DND-41 (cell line): ENCODE measurements at places on chromosomes 1 and 21.

DNA sequence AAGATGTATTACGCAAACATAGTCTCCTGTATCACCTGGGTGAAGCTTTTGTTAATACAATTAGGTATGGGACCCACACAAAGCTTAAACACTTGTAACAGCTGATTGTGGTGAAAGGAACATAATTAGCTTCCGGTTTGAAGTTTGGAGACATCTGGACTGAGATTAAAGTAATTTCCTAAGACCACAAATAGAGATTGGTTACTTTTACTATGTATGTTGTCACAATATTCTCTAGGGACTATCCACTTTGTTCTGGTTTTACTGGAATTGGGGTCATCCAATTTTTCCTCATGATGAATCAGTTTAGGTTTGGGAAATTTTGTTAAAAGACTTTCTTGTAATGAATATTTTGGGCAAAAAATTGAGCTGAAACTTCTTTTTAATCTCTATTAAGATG is 71.8 kb upstream of the SAMSN1 start:
- no peak for DNase-seq

DNA sequence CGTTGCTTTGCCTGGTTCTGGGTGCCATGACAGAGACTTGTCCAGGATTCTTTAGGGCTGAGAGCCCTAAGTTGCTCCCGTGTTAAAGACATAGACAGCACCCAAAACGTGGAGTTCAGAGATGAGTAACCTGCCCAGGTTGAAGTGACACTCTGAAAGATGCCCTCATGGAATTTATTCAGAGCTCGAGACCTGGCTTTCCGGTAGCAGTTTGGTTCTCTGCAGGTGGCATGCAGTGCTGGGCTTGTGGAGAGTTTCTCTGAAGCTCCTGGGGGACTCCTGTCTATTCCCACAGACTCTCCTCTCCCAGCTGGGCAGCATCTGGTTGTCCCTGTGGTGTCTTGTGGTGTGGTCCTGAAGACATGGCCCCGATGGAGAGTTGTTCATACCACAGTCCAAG is 241.0 kb downstream of the RHOU start:
- DNase-seq, result no peak

GRCh38 chr1:154453574-154454352 is 48.3 kb upstream of the TDRD10 start:
- no peak for DNase-seq

- no peak for DNase-seq
Measured at GRCh38 chr1:14103878-14104430, 404.0 kb downstream of the PRDM2 start.

DNA sequence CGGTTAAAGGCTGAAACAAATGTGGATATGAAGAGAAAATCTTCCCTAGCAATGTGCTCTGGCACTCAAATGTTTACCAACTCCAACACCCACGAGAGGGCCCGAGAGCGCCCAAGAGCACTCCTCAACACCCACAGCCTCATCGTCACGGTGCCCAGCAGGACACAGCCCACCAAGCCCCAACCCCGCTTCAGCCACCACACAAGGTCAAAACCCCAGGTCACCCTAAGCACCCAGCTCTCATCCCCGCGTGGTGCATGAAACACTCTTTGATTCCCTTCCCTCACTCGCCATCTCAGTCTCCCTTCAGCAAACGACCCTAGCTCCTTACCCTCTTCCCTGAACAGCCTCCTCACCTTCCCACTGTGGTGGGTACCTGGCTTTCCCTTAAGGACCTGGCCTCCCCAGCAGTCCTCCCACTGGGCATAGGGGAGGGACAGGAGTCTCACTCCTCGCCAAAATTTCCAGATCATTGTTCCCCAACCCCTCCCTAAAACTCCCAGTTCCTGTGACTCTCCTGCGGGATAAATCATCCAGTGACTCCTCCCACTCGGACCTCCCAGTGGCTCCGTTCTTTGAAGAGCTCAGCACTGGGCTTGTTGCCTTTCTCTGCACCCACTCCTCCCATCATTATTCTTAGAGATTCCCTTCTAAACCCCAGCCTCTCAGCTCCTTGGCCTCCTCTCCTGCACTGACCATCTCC is 170.4 kb upstream of the SYT6 start:
- DNase-seq, result no peak

- no peak for DNase-seq
Measured at GRCh38 chr1:217540321-217540720, 90.6 kb downstream of the GPATCH2 start.

DNA sequence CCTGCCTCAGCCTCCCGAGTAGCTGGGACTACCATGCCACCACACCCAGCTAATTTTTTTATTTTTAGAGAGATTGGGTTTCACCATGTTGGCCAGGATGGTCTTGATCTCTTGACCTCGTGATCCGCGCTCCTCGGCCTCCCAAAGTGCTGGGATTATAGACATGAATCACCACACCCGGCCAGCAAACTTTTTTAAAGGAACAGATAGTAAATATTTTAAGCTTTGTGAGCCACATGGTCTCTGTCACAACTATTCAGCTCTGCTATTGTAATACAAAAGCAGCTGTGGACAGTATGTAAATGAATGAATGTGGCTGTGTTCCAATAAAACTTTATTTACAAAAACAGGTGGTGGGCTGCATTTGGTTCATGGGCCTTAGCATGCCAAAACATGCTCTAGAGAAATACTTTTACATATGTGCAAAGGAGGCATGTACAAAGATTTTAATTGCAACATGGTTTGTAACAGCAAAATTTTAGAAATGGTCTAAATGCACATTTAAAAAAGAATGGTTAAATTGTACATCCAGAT is 47.0 kb downstream of the CDCP2 start:
- DNase-seq, result no peak

DNA sequence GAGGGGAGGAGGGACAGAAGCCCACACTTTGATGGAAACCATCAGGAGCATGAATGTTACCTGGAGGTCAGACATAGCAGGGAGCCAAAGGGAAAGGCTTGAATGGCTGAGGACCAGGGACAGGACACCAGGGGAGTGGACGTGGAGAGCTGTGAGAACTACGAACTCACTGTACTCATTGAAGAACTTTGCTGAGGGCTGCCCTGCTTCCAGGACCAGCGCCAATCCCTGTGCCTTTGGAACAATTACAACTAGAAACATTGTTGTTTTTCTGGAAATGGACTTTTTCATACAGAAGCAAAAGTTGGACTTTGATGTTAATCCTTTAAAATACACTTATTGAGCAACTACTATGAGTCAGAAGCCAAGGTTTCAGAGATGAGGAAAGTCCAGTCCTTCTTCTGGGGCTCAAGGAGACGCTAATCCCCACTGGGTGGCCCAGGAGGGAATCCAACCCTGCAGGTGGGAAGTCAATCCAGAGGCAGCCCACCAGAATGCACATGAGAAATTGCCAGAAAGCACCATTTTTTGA is 12.9 kb downstream of the TSPAN2 start:
- DNase-seq, result no peak

GRCh38 chr1:8663090-8663802 is 154.2 kb downstream of the RERE start:
- no peak for DNase-seq

DNA sequence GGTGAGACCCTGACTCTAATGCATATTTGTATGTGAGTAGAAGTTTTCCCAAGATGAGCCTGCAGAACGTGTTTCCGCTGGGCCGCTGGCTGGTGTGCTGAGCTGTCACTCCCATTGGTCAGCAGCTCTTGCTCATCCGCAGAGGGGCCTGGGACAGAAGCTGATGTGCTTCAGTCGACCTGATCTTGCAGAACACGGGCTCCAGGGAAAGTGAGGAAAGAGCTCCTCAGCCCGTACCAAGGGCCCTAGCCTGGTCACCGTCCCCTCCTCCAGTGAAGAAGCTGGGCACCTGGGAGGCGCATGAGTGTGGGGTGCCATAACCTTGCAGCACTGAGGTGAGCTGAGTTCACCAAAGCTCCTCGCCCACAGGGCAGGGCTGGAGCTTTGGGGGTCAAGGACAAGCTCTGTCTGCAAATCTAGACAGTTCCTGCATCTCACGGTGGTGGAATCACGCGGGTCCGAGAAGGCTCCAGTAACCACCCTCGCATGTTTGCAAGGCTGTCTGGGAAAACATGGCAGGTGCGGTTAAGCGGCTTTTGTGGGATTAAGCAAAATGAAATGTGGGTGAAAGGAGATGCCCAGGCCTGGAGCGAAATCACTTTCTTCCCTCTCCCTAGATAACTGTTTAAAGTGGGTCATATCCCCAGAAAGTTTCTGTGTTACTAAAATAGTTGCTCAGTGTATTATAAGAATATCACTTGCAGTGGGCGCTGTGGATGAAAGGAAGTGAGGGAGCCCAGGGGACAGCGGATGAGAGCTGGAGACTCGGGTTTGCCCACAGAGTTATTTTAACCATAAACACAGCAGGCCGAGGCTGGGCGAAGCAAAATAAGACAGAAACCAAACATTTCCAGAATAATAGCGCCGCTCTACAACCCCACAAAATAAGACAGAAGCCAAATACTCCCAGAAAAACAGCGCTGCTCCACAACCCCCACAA is 33.1 kb upstream of the LRRC3 start:
- DNase-seq, result no peak

GRCh38 chr1:111729271-111729921 is 9.8 kb downstream of the INKA2 start:
- no peak for DNase-seq

- no peak for DNase-seq
Measured at GRCh38 chr21:36909423-36909822, 57.0 kb downstream of the HLCS start.

DNA sequence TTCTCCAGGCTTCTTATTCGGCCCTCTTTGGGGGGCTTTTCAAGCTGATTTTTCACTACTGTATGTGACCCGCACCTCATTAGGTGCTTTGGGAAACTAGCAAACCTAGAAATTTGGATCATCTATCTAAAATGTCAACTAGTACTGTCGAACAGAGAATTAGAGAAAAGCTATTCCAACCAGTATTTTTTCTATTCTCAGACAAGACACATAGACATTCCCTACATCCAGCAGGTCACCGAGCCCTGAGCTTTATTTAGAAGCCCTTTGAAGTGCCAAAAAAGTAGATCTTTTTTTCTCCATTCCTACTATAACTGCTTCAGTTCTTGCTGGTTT is 310 bp upstream of the SSR2 start:
- DNase-seq, result no peak

DNA sequence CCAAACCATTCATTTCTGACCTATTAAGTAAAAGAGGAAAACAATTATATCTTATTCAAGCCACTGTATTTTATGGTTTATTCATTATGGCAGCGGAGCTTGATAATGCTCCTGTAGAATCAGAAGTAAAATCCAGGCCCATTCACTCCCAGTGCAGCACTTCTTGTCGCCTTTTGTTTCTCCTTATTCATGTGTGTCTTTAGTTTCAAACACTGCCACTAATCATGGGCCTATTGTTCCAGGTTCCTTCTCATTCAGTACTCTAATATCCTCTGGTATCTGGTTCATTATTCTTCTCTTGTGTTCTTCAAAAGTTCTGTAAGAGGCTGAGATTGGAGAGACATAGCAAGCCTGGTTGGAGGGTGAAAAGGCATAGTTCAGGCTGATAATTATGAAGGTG is 218.3 kb downstream of the LRRIQ3 start:
- no peak for DNase-seq

- no peak for DNase-seq
Measured at GRCh38 chr1:101965341-101965740, 31.4 kb downstream of the OLFM3 start.

- DNase-seq, result no peak
Measured at GRCh38 chr1:39368045-39368444, 123.4 kb upstream of the BMP8A start.

DNA sequence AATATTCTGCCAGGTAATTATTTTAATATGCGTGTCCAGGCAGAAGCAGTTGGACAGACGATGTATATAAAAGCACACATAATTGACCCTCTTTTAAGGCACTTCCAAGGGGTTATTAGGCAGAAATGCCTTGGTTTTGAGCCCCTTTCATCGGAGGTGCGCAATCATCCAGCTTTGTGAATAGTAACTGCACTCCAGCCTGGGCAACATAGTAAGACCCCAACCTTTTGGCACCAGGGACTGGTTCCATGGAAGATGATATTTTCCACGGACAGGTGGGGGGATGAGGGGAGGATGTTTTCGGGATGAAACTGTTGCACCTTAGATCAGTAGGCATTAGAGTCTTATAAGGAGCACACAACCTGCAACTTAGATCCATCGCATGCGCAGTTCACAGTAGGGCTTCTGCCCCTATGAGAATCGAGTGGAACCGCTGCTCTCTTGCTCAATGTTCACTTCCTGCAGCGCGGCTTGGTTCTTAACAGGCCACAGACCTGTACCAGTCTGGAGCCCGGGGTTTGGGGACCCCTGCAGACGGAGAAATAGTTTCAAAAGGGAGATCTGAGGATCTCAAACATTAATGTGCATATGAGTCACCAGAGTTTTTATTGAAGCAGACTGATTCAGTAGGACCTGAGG is 1.8 kb upstream of the MCOLN2 start:
- no peak for DNase-seq

- no peak for DNase-seq
Measured at GRCh38 chr1:116453481-116453880, 80.4 kb downstream of the ATP1A1 start.

DNA sequence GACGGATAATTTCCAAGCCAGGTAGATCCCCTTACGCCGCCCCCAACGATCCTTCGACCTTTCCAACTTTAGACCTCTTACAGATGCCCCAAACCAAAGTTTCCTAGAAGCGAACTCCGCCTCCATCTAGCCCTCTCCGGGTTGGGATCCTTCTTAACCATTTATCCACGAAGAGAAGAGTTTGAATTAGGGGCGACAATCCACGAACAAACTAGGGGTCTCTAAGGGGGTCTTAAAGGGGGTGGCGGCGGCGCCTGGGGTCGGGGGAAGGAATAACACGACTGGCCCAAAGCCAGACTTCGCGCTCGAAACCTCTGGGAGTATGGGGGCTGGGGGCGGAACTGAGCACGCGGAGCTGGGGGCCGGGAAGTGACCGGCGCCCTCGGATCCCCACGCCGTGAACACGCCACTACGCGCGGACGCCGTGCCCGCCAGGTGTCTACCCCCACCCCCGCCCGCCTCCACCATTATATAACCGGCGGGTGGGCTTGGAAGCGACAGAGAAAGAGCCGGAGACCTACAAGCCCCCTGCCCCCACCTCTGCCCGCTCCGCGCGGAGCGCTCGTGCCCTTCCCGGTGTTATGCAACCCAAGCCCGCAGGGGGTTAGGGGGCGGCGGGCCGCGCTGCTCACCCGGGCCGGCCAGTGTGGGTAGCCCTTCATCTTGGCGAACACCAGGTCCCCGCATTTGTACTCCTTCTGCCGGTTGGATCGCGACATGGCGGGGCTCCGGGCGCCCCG is 594 bp downstream of the HDGF start:
- DNase-seq, result peak; percentile 53

DNA sequence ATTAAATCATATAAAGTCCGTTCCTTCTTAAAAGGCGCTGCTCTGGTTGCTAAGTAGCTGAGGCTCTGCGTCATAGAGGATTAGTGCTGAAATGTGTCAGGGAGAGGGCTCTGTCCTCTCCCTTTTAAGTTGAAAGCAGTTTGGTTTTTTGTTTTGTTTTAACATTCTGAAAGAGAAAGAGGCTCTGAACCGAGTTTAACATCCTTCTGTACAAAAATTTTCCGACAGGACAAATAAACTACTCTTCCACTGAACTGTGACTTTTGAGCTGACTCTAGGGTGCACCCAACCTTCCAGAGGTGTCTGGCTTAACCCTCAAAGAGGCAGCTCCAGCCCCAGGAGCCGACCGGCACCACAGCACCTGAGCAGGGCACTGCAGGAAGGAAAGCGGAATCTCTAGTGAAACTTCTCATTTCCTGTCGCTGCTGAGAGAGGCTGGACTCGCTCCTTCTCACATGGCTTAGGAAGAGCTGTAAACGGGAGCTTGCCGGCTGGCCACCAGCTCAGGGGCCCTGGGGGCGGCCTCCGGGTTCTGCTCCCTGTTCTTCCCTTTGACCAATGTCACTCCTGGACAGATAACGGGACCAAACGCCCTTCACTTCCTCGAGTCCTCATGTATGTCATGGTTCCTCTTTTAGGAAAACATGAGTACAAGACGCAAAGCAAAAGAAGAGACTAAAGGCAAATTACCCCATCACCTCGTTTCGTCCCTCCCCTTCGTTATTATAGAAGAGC is 1.2 kb downstream of the VAV3 start:
- DNase-seq, result peak; percentile 76
